ENCODE measurements at places on chromosomes 12 and 14.

DNA sequence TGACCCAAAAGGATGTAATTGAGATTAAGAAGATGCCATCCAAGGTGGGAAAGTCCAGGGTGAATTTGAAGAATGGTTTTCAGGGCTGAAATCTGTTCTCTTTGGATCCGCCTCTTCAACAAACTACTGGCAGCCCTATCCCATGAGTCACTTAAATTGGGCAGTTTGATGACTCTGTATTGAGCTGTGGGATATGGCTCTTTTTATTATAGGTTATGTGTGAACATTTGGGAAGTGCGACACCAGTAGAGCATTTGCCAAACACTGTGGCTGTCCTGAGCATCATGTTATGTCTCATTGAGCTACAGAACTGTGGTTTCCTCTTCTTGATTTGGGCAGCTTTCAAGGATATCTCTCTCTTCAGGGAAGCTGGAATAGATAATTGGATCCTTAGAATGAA is 22.3 kb downstream of the IFT43 start:
- DNase-seq = no peak

- DNase-seq = no peak
Observed at GRCh38 chr12:60437297-60437696, 841.5 kb downstream of the SLC16A7 start.

DNA sequence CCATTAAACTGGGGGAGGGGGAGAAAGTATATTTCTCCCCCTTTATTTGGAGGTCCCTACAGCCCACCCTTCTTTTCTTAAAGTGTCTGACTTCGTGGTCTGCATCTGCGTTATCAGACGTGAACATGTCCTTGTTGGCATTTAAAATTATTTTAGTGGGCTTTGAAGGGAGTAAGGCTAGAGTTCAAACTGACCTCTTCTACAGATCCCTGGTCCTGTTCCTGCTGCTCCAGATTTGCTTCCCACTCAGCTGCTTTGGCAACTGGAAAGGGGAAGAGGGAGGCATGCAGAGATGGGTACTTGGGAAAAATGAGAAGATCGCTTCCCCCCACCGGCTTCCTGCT is 611 bp upstream of the SIX6 start:
- DNase-seq = no peak

GRCh38 chr12:4960030-4960429 is 50.3 kb downstream of the KCNA1 start:
- DNase-seq = no peak

- DNase-seq = no peak
Observed at GRCh38 chr14:35240231-35240630, 52.0 kb upstream of the PSMA6 start.

DNA sequence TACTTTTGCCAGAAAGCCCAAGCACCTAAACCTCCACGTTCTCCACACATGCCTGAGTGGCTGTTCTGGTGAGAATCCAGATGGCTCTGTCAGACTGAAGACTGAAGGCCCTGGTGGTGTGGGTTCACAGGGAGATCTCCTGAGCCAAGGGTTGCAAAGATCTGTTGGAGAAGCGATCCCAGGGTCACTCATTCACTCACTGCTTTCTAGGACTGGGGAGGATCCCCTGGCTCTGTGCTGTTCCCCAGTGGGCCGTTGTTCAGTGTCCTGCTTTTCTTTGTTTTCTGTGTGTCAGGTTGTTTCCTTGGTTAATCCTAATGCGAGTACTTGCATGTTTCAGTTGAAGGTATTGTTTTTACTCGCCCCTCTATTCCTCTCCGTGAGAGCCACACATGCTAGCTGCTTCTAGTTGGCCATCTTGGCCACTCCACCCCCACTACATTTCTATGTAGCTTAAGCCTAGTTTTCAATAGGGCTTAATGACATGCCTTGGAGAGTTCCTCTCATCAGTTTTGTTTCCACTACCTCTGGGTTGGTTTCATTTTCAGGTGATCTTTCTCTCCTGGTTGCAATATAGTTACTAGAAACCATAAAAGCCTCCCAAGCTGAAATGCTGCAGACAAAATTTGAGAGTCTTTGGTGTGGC is 144.5 kb upstream of the SLC38A2 start:
- peak; percentile 94 for DNase-seq

- DNase-seq = no peak
Observed at GRCh38 chr12:2462087-2462486, 332.7 kb upstream of the FKBP4 start.

- no peak for DNase-seq
Observed at GRCh38 chr12:7877420-7877819, 4.7 kb upstream of the SLC2A14 start.

- peak; percentile 67 for DNase-seq
Observed at GRCh38 chr12:69161829-69162228, 77.5 kb upstream of the CPSF6 start.

- no peak for DNase-seq
Observed at GRCh38 chr12:27096420-27096819, 14.0 kb upstream of the C12orf71 start.

- DNase-seq = no peak
Observed at GRCh38 chr14:59200195-59200594, 11.7 kb downstream of the DAAM1 start.

DNA sequence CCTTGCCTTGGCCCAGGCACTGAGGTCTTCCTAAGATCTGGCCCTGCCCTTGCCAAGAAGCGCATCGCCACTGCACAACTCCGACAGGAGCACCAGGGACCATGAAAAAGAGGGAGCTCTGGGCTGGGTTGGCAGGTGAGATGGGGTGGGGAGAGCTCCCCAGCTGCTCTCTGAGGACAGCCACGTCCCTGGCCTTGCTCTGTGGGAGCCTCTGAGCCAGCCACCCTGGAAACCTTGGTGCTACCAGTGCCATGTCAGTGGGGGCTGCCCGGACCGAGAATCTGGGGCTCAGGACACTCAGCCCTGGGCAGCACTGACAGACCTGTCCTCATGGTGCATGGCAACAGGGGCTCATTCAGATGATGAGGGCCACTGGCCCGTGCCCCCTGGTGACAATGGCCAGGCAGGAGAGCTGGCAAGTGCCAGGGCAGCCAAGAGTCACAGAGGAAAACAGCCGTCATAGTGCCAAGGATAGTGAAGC is 134.8 kb downstream of the ZFP36L1 start:
- DNase-seq = no peak

- no peak for DNase-seq
Observed at GRCh38 chr12:4331221-4331620, 10.2 kb downstream of the TIGAR start.

- no peak for DNase-seq
Observed at GRCh38 chr12:2011643-2012607, 7.7 kb upstream of the DCP1B start.

DNA sequence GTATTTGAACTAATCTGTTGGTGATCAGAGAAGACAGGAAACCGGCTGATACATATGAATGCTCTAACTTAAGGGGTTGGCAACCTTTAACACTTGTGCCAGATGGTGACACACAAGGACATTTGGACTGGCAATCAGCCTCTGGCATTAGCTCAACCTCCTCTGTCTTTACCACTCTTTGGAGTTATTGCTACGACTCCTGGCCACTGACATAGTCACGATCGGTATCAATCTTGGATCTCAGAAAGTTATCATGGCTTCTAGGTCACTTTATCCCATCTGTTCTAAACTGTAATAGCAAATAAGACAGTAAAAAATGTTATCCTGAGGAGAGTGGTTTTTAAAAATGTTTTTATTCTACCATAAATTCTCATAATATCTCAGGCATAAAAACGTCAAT is 575.2 kb upstream of the MDGA2 start:
- DNase-seq = no peak

DNA sequence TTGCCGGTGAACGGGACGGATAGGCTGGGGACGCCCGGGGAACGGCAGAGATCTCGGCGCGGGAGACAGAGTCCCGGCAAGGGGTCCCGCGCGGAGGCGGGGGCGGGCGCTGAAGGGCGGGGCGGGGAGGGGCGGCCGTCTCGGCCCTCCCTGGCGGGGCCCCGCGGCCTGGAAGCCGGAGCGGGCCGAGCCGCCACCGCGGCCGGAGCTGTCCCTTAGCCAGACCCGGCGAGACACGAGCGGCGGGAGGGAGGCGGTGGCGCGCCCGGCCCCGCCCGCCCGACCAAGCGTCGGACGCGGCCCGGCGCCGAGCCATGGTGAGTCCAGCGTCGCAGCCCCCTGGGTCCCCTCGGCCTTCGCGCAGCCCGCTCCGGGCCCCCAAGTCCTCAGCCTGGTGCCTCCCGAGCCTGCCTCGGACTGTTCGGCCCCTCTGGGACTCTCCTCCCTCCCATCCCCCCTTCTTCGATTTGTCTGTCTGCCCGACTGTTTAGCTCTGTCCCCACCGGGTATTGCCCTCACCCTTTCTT is at the start of gene ARHGEF40:
ARHGEF40 (plus strand) TSS at position 222 of the 527 bp plus-strand sequence; CDS start at position 315, 93 bp downstream.
- peak; percentile 13 for DNase-seq

DNA sequence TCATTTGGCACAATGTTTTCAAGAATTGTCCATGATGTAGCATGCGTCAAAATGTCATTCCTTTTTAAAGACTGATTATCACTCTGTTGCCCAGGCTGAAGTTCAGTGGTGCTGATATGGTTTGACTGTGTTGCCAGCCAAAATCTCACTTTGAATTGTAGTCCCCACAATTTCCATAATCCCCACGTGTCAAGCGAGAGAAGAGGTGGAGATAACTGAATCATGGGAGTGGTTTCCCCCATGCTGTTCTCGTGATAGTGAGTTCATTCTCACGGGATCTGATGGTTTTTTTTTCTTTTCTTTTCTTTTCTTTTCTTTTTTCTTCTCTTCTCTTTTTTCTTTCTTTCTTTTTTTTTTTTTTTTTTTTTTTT is 21.8 kb upstream of the LRRK2 start:
- no peak for DNase-seq

GRCh38 chr12:46744283-46744682 is 81.5 kb downstream of the SLC38A4 start:
- no peak for DNase-seq

- DNase-seq = no peak
Observed at GRCh38 chr14:89251061-89251460, 166.0 kb downstream of the FOXN3 start.

GRCh38 chr14:22095860-22096513 is 422.4 kb upstream of the OR4E1 start:
- DNase-seq = no peak

DNA sequence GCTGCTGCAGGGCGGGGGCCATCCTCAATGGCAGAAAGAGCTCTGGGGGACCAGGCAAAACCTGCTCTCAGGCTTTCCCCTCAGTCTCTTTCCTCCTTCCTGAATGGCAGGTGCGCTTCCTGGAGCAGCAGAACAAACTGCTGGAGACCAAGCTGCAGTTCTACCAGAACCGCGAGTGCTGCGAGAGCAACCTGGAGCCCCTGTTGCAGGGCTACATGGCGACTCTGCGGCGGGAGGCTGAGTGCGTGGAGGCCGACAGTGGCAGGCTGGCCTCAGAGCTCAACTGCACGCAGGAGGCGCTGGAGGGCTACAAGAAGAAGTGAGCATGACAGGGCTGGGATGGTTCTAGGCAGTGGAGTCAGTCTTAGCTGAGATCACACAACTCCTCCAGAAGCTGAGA is 22.9 kb upstream of the KRT83 start:
- no peak for DNase-seq

DNA sequence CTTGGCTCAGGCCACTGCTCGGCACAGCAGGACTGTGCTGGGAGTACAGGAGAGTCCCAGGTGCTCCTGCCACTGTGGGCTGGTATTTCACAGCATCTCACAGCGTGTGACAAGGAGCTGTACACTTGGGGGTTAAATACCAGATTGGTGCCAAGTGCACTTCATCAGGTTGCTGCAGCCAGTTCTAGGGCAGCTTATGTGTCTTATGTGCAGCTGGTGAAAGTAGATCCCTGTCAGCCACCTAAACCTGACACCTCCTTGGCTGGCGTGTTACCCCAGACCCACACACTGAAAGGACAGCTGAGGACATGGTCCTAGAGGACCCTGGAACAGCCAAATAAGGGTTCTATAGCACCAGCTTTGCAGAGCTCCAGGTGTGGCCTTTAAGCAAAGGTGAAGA is 18.9 kb downstream of the PLEKHH1 start:
- DNase-seq = no peak

- DNase-seq = no peak
Observed at GRCh38 chr14:55553791-55554190, 26.2 kb upstream of the KTN1 start.

GRCh38 chr12:104486943-104487819 is 30.4 kb downstream of the CHST11 start:
- DNase-seq = no peak

- peak; percentile 37 for DNase-seq
Observed at GRCh38 chr14:35808076-35808637, 938 bp downstream of the RALGAPA1 start.

- DNase-seq = no peak
Observed at GRCh38 chr12:100859063-100859627, 64.6 kb downstream of the ANO4 start.

- DNase-seq = no peak
Observed at GRCh38 chr12:53645165-53645564, 19.0 kb upstream of the ATF7 start.

- DNase-seq = no peak
Observed at GRCh38 chr14:99756796-99757195, 36.4 kb upstream of the EML1 start.

DNA sequence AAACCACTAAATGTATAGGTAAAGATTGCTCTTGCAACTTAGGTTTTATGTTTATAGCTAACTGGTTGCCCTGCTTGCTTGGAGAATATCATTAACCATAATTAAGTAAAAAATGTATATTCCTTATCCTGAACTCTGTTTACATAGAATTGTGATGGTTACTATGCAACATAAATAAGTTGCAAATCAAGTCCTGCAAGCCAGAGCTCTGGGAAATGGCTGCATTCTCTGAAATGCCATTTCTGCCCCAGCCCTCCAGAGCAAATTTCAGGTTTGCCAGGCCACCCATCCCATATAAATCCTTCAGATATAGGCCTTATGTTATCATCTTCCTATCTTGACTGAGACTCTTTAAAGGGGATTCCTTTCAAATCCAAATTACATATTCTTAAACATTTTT is 118.4 kb upstream of the MYF6 start:
- no peak for DNase-seq

- no peak for DNase-seq
Observed at GRCh38 chr12:3081091-3081490, 3.9 kb downstream of the TSPAN9 start.

GRCh38 chr12:32583534-32583933 is 95.6 kb upstream of the DNM1L start:
- DNase-seq = no peak

- DNase-seq = no peak
Observed at GRCh38 chr14:54343272-54344121, 53.3 kb upstream of the CDKN3 start.

- DNase-seq = no peak
Observed at GRCh38 chr12:32454075-32454474, 54.7 kb downstream of the FGD4 start.

Measured in MM.1S (cell line).